Fibroblast of the conjunctiva (primary cell): ENCODE measurements at places on chromosomes 3 and 15.

DNA sequence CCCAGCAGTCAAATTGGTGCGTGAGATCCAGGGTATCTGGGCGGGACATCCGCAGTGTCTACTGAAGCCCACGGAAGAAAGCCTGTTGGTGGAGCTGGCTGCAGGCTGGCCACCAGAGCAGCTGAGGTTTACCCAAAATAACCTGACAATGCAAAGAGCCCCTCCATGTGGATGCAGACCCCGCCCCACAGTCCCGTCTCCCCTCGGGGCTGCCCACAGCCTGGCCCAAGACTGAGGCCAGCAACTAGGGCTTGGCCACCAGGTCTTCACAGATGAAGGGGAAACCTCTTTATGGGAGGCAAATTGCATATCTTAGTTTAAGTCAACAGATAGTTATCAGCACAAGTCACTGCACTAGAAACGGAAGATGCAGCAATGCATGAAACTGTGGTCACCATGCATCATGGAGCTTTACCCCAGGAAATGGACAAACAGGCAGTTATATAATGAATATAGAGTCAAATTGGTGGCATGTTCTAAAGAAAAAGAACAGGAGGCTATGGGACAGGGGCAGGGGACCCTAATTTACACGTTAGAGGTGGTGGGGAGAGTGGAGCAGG lies 86.3 kb downstream of the ARNT2 start:
- no peak for DNase-seq

DNA sequence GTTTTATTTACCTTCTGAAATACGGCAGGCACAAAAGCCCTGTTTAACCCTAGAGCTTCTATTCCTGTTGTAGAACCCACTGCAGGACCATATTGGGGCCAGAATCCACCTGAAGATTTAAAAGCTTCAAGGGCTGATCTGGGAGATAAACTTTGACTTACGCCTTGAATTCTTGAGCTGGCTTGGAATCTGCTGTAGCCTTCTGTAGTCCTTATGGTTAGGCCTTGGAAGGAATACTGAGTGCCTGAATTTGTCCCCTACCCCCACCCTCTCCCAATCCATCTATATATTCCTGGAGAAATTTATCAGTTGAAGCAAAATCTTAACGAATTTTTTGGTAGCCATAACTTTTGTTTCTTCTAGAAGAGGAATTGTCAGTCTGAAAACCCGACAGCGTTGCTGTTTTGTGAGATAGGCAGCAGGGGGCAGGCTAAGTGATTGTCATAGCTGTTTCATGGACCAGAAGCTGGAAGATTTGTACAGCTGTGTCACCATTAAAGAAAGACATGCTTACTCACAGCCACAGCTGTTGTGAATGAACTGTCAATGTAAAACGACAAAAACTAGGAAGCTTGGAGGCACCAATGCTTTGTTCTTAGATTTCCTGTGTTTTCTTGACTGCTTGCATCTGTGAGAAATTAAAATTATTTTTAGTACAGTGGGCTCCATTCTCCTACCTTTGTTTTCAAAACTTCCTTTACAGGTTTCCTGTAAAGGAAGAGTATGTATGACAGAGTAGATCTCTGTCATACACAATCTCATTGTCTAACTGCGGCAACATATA lies 12.8 kb downstream of the LXN start:
- DNase-seq: peak; percentile 61

DNA sequence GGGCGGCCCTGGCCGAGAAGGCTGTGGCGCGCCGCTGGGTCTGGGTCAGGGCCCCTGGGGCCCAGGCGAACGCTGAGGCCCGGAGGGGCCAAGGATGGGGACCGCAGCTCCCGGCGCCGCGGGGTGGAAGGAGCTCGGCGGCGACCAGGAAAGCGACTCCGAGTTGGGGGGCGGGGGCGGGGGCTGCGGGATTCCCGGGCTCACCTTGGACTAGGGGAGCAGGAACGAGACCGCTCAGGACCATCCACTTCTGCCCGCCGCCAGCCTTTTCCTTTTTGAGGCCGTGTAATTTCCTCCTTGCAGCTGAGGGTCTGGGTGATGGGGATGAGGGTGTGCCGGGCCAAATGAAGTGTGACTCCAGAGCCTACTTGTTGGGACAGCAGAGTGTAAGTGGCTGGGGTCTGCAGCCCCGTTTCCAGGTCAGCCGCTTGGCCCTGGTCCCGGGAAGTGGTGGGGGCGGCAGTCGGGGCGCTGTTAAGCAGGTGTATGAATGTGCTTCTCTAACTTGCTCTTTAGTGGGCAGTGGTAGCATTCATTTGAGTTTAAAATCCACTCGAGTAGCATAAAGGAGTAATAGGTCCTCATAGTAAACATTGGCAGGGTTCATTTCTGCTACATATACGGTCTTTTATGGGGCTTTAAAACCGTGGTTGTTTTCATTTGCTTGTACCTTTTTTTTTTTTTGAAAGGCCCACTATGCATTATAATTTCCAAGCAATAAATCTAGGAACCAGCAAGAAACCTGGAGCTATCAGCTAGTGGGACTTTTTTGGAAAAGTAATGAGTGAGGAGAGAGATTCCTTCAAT lies 717 bp downstream of the PXK start:
- no peak for DNase-seq

GRCh38 chr3:78855190-78855589 lies 912.6 kb downstream of the ROBO1 start:
- DNase-seq: no peak

DNA sequence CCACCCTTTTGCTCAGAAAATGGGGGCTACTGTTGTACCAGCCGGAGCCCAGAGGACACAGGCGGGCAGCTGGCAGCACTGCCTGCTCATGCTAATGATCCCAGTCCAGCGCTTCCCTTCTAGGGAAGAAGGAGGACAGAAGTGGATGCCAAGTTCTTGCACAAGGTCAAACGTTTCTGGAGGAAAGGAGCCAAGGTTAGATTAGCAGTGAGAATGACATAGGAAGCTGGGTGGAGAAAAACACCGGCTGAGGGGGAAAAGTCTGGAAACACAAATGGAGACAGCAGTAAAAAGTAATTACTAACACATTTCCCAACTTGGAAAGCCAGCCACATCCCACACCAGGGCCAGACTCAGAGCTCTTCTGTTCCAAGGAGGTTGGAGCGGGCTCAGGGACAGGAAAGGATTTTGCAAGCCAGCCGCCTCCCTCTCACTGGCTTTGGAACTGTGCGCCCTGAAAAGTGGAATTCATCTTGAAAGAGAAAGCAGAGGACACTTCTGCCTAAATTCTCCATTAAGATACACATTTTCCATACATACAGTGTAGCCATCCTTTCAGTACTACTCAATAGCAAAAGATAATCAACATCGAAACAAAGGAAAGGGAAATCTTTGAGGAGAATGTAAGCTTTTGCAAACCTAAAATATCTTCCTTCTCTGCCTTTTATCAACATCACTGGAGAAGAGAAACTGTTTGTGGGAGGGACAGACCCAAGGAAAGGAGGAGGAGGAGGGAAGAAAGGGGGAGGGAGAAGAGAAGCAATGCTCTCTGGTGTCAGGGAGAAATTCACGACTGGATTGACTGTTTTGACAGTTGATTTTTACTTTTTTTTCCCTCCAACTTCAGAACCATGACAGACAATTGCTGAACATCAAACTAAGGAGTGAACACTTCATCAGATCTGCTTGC lies 133.6 kb downstream of the CD47 start:
- DNase-seq: peak; percentile 81

GRCh38 chr3:9730657-9731205 lies 804 bp upstream of the BRPF1 start:
- DNase-seq: no peak

GRCh38 chr3:38545550-38545949 lies 49.4 kb downstream of the EXOG start:
- DNase-seq: no peak

DNA sequence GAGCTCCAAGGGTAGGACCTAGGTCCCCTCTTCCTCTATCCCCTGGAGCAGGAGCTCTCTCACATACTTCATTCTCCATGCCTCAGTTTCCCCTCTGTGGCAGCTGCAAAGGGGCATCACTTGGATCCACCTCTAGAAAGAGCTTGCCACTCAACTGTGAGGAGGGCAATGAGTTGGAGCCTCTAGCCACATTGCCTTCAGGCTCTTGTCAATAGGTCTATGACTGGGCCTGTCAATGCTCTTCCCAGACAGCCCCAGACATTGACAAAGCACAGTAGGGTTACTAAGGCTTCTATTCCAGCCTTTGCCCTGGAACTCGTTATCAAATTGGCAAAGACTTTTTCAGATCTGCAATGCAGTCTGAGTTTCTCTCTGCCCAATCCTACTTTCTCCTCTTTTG lies 4.4 kb upstream of the VIPR1 start:
- no peak for DNase-seq

- DNase-seq: no peak
Observed at GRCh38 chr3:112634786-112635541, 6.0 kb downstream of the CCDC80 start.

DNA sequence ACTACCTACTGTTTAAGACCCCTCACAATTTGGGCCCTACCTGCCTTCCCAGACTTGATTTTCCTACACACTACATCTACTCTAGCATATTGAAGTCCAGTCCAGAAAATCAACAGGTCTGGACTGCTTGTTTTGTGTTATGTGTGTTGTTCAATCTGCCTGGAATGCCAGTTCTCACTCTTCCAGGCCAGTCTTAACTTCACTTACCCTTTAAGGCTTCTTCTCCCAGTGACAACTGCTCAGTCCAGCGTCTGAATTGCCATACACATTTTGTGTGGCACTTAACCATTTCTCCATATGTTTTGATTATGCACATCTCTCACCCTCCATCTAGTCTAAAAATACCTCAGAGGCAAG lies 1.1 kb downstream of the TICRR start:
- DNase-seq: no peak

- no peak for DNase-seq
Observed at GRCh38 chr3:55816794-55817576, 329.9 kb upstream of the WNT5A start.

- DNase-seq: no peak
Observed at GRCh38 chr3:46092702-46093080, 65.4 kb upstream of the XCR1 start.

- DNase-seq: no peak
Observed at GRCh38 chr3:11154953-11155325, 646 bp downstream of the HRH1 start.

DNA sequence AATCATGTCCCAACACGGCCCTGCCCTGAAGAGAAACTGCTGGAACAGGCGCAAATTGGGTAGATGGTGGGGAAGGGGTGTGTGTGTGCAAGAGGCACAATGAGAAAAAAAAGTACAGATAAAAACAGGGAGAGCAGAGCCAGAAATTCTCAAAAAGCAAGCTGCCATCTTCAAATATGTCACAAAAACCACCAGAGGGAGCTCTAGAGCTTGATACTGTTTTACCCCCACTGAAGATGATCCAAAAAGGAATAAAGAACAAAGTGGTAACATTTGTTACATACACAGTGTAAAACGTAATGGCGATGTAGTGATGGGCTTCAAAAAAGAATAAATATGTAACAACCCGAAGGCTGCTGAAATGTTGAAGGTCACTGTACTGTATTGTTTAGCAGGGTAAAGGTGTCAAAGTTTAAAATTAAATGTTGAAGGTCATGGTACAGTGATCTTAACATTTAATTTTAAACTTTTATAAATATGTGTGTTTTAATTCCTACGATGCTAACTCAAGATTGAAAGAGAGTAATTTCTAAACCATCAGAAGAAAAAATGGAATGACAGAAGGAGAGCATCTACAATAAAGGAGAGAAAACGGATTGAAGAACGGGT lies 6.0 kb downstream of the SNRPA1 start:
- no peak for DNase-seq

- DNase-seq: peak; percentile 71
Observed at GRCh38 chr3:141386611-141387111, 18.4 kb downstream of the ZBTB38 start.

DNA sequence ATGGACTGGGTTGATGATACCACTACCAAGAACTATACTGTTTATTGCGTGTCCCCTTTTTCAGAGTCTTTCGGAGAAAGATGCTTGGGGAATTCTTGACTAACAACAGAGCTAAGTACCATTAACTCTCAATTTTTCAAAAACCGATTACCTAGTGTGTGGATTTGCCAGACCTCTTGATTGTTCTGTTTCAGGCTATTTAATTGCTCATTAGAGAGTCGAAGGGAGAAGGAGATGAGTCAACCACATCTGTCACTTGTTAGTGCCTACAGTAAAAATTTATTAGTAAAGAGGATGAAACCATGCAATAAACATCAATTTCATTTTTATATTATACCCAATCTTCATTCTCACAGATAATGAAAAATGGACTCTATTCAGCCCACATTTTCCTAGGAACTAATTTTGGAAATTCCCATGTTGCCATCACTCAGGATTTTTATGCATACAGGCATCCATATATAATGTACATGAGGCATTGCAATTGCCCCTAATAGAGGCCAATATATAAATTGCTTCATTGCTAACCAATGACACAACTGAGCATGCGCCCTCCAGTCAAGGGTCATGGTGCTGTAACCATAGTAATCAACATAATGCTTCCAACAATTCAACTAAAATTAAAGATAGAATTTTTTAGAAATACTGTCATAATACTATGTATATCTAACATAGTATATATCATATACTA lies 541.7 kb downstream of the TBL1XR1 start:
- DNase-seq: no peak

GRCh38 chr3:63966007-63966406 lies 53.8 kb upstream of the SCAANT1 start:
- no peak for DNase-seq

- no peak for DNase-seq
Observed at GRCh38 chr3:188432802-188433520, 279.0 kb downstream of the LPP start.

- DNase-seq: no peak
Observed at GRCh38 chr15:51212239-51212638, 117.5 kb upstream of the TNFAIP8L3 start.

- no peak for DNase-seq
Observed at GRCh38 chr15:63370764-63371163, 10.9 kb downstream of the CA12 start.

DNA sequence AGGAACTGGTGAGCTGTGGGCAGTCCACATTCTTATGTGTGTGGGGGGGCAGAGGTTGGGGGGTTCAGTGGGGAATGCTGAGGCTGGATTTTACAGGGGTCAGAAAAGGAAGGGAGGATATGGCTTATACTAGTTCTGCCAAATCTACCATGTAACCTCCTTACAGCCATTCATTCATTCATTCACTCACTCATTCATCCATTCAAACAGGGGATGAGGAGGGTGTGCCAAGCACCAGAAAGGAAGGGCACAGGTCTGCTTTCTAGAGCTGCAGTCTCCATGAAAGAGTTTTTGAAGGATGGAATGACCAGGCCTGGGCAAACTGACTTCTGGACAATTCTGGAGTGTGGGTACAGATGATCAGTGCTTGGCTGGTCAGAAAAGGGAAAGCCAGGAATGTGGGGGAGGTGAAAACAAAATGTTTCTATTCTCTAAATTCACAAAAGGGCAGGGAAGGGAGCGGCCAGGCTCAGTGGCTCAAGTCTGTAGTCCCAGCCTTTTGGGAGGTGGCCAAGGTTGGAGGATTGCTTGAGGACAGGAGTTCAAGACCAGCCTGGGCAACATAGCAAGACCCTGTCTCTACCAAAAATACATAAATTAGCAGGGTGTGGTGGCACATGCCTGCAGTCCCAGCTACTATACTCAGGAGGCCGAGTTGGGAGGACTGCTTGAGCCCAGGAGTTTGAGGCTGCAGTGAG lies 49.2 kb upstream of the C15orf39 start:
- no peak for DNase-seq
